ENCODE measurements at places on chromosomes 6 and 20.

- DNase-seq = peak; percentile 19
These were observed 598.3 kb downstream of the PKHD1 start for GRCh38 chr6:51489133-51489532.

GRCh38 chr20:60254901-60255411 is 296.7 kb downstream of the CDH26 start:
- peak; percentile 26 for DNase-seq

- no peak for DNase-seq
These were observed 52.9 kb downstream of the FBXL4 start for GRCh38 chr6:98894810-98895209.

GRCh38 chr20:39717936-39718335 is 755.8 kb downstream of the DHX35 start:
- no peak for DNase-seq

DNA sequence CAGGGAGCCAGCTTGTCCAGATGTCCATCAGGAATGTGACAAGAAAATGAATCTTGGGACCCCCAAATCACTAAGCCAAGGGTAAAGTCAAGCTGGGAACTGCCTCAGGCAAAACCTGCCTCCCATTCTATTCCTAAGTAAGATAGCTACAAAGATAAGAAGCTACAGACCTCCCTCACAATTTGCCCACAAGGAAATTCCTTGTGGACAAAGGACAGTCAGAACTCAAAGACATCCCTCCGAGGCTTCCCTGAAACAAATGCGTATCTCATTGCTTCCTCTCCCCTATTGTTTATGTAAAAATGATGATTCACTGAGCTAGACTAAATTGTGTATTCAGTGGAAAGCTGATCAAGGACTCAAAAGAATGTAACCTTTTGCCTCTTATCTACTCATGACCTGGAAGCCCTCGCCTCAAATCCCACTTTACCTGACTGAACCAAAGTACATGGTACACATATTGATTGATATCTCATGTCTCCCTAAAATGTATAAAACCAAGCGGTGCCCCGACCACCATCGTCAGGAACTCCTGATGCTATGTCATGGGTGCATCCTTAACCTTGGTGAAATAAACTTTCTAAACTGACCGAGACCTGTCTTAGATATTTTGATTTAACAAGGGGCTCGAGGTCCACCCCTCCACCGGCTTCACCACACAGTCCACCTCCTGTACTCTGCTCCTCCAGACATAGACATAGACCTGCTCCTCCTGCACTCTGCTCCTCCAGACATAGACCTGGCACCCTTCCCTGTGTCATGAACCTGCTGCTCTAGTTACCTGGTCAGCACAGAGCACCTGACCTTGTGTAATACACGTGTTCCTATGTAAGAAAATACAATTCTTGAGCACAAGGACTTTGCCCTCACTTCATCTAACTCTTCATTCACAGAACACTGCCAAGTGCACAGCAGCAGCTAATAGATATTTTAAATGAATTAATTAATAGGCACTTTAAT is 81.4 kb downstream of the WDR27 start:
- DNase-seq = no peak

DNA sequence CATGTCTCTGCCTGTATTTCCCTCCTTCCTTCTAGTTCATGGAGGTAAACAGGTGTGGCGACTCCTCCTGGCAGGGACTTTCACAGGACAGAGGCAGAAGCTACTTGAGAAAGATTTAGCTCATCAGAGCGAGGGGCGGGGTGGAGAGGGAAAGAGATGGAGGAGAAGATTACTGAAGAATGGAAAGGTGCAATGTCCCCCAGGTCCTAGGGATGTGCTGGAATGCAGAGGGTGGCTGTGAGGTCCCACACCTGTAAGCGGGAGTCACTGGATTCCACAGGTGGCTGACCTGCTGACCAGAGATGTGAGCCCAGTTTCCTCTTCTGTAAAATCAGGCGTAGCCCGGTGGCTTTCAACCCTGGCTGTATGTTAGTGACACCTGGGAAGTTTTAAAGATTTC is 199.2 kb upstream of the SULF2 start:
- DNase-seq = no peak

DNA sequence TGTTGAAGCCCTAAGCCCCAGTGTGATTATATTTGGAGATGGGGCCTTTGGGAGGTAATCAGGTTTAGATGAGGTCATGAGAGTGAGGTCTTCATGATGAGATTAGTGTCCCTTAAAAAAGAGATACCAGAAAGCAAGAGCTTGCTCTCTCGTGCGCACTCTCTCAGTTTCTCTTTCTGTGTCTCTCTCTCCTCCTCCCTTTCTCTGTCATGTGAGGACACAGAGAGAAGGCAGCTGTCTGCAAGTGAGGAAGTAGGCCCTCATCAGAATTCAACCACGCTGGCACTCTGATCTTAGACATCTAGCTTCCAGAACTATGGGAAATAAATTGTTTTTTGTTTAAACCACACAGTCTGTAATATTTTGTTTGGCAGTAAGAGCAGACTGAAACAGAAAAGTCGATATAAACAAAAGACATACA is 180.5 kb downstream of the IBTK start:
- DNase-seq = no peak

DNA sequence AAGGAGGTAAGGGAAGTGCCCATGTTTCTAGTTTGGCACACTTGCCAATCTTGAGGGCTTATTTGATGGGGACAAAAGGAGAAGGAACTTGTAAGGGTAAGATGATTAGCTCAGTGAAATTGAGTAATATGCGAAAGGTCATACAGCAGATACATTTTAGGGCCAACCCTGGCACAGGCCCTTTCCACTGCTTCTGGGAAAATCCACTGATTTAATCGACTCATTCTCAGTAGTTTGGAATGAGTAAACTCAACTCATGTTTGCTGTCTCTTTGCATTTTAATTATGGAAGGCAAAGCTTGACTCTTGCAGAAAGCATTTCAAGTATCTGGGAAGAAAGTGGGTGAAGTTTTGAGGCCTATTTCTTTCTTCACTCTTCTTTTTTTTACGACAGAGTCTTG is 20.0 kb downstream of the PHF20 start:
- DNase-seq = no peak

DNA sequence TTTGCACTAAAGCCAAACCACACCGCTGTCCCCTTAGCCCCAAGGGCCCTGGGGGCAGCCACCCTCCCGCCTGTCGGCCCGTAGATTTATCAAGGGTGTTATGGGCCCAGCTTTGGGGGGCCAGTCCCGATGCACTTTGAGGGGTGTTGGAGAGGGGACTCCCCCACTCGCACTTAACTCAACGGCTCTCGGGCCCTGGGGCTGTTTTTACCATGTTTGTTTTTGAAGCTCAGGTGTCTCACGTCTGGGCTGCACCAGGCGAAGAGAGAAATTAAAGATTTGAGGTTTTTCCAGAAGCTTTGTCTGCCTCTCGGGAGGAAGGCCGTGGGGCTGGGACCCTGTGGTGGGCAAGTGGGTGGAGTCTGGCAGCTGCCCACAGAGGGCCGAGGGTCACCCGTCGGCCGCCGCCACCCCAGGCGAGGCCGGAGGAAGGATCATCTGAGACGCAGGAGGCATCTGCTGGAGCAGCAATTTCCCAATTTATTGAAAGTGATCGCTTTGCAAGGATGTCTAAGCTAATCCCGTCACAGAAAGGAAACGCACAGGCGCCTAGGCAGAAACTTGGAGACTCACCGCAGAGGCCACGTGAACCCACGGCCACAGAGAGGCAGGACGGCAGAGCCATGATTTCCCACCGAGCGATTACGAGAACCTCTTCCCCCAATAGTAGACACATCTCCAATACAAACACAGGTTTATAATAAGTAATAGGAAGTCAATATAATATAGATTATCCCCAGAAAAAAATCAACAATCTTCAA is 3.8 kb downstream of the SLC2A4RG start:
- DNase-seq = no peak

- peak; percentile 25 for DNase-seq
These were observed 33.0 kb upstream of the KIAA1586 start for GRCh38 chr6:57013521-57013926.

DNA sequence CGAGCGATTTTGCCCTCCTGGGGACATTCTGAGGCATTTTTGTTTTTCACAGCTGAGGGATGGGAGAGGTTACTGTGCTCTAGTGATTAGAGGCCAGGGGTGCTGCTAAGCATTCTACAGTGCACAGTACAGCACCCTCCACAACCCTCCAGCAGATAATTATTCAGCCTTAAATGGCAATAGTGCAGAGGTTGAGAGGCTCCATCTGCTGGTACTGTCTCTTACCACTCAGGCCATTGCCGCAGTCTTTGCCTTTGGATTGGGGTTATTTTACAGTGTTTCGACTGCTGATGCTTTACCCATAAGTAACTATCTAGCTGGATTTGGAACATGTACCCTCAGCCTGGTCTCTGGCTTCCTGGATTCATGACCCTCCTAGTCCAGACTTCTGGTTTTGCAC is 705.3 kb downstream of the KIF16B start:
- DNase-seq = peak; percentile 34

- DNase-seq = peak; percentile 43
These were observed 549.8 kb downstream of the PRKN start for GRCh38 chr6:162177746-162178145.

GRCh38 chr20:50708845-50709635 is 17.7 kb upstream of the RIPOR3 start:
- DNase-seq = no peak

DNA sequence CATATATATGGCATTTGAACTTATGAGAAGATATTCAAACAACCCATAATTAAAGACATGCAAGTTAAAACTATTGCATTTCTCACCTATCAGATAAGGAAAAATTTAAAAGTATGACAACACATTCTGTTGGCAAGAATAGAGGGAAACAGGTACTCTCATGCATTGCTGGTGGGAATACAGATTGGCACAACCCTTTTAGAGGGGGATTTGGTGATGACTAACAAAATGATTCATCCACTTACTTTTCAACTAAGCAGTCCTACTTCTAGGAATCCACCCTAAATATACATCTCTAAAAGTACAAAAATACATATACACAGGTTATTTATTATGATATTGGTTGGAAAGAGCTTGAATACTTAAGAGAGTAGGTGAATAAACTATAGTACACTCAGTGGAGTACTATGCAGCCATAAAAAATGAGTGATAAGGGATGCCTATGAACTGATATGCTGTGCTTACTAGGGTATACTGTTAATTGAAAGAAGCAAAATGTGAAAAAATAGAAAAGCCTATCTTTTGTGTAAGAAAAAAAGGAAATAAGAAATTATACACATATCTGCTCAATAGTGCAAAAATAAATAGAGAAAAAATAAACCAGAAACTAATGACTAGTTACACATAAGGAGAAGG is 42.2 kb downstream of the ADAT2 start:
- no peak for DNase-seq

- peak; percentile 52 for DNase-seq
These were observed 80.3 kb upstream of the HTR1E start for GRCh38 chr6:86856937-86857563.

- no peak for DNase-seq
These were observed 235.8 kb downstream of the PHACTR1 start for GRCh38 chr6:12952318-12952717.

GRCh38 chr6:78436335-78436734 is 431.0 kb upstream of the IRAK1BP1 start:
- peak; percentile 14 for DNase-seq

GRCh38 chr6:157101166-157101565 is 222.2 kb downstream of the TMEM242 start:
- DNase-seq = no peak

GRCh38 chr6:72619883-72620696 is 1.8 kb upstream of the KCNQ5 start:
- DNase-seq = peak; percentile 58

- DNase-seq = no peak
These were observed 292.8 kb downstream of the CLIC5 start for GRCh38 chr6:45722876-45723275.
